ENCODE measurements at places on chromosomes 4 and X. TPM values are rescaled to one million over a fixed set of nuclear protein-coding genes. Genes with fewer than 3 reads are reported as not detected.

Gene DMRTC1B
- 2.1 TPM for total RNA-seq

Gene MMRN1
- 23.6 TPM for total RNA-seq

Gene FMR1
- total RNA-seq = 97.9 TPM

Gene FRMPD3
- 1.2 TPM for total RNA-seq

Gene GUCY1B1
- 33.1 TPM for total RNA-seq

Gene CENPE
- total RNA-seq = 8.0 TPM

Gene ADGRG4
- total RNA-seq = not detected

Gene NHSL2
- 15.6 TPM for total RNA-seq

Gene PWWP3B
- 6.3 TPM for total RNA-seq

Gene MSANTD1
- total RNA-seq = 1.3 TPM

Gene BMPR1B
- total RNA-seq = 13.0 TPM

Gene TEX11
- 0.33 TPM for total RNA-seq

Gene RBM46
- total RNA-seq = not detected

Gene PCDH10
- 19.4 TPM for total RNA-seq

Gene ADGRG2
- 12.8 TPM for total RNA-seq

Gene UGT2A1
- not detected for total RNA-seq

Gene CWH43
- total RNA-seq = 1.4 TPM

Gene MAGEC3
- total RNA-seq = not detected

Gene OGT
- total RNA-seq = 221 TPM

Gene CFAP47
- 8.7 TPM for total RNA-seq

Gene ACE2
- 1.7 TPM for total RNA-seq

Gene RHOXF2
- not detected for total RNA-seq

Gene GABRQ
- total RNA-seq = 1.6 TPM

Gene GYG2
- 10.5 TPM for total RNA-seq

Gene EREG
- total RNA-seq = 0.27 TPM

Gene COL4A5
- total RNA-seq = 92.6 TPM

Gene FGA
- total RNA-seq = not detected

Gene ADRA2C
- 8.5 TPM for total RNA-seq
